ENCODE measurements at places on chromosomes 2 and 18.

DNA sequence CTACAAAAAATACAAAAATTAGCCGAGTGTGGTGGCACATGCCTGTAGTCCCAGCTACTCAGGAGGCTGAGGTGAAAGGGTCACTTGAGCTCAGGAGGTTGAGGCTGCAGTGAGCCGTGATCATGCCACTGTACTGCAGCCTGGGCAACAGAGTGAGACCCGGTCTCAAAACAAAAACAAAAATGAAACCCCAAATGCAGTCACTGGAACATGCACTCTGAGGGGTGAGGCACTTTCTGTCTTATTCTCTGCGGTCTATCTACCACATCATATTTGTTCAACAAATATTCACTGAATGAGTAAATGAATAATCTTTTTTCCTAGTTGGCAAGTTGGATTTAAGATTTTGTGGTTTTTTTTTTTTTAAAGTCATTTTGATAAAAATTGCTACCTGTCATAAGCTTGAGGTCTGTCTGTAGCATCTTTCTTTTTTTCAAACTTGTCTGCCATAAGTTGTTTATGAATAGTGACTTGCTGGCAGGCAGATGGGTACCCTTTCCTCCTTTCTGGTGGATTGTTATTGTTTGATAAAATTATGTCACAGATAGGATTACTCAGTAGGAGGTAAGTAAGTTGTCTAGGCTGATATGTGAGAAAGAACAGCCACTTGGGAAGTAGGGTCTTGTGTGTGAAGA, 11.8 kb downstream of the CHRNA1 start:
- DNase-seq, result no peak

- no peak for DNase-seq
Measured at GRCh38 chr2:17587469-17587868, 47.0 kb downstream of the VSNL1 start.

DNA sequence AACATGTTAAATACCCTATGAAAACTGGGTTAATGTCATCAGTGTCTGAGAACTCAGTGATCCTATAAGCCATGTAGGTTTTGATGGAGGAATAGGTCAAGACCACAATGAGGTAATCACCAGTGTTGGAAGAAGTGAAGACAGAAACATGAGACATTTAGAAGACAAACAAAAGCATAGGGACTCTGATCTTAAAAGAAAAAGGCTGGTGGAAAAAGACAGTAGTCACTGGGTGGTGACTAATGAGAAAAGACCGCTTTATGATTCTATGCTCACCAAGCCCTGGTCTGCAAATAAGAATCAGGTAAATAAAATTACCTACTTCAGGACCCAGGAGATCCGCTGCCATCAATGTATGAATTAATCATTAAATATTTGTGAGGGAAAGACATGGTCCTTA, 271.9 kb downstream of the GPD2 start:
- DNase-seq, result no peak

DNA sequence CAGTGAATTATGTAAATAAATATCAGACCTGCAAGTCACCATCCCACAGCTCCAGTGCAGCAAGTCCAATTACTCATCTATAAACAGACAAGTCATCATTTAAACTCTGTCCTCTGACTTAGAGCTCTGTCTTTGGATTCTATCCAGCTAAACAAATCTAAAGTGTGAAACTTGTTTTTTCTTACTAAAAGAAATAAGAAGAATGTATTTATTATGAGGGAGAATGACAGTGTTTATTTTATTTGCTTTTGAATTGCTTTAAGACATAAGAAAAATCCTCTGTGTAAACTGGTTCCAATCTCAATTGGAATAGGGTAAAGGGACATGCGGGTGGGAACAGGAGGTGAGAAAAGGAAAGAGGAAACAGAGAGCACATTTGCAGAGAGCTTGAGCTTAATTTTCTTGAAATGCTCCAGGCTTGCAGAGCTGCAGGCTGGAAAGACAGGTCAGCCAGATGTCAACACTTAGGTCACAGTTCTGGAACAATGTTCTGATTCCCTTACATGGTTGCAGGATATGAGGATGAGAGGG, 355.8 kb downstream of the MEIS1 start:
- no peak for DNase-seq

DNA sequence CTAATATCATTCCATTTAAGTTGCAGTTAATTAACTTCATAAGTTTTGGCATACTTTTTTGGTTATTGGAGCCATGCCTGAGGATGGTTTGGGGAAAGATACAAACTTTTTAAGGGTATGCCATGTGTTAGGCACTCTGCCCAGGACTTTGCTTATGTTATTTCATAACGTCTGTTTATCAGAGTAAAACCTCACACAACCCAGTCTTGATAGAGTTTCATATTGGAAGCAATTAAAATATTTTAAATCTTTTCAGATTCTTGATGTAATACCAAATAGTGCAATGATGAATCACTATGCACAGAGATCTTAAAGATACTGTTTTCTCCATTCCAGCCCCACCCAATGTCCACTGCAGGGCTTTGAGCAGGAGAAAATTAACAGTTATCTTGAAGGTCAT, 529.1 kb upstream of the HNMT start:
- DNase-seq, result no peak

DNA sequence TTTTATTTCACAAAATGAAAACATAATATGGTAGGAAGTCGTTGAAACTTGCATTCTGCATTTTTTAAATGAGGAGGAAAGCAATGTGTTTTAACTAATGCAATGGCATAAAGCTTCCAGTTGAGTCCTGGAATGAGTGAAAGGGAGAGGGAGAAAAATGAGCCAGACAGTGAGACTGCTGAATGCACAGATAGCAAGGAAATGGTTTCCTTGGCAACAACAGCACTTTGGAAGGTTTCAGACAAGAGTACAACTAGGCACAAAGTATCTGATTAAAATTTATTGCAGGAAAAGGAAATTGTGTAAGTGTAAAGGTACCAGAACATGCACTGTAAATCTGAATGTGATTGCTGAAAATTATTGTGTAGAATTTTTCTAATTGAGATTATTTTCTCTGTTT, 320.1 kb upstream of the KYNU start:
- no peak for DNase-seq

DNA sequence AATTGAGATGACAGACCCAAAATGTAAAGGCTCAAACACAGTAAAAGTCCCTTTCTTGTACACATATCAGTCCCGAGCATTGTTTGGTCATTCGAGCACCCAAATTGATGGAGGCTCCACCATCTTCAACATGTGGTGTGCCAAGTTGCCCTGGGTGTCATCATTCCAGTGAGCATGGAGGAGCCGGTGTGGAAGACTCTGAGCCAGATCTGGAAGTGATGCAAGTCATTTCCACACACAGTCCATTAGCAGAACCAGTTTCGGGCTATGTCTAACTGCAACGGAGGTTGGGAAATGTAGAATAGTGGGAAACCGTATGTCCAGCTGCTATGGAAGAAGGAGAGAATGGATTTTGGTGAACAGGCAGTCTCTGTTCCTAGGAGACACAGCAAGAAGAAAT, 40.9 kb upstream of the BZW1 start:
- DNase-seq, result no peak

DNA sequence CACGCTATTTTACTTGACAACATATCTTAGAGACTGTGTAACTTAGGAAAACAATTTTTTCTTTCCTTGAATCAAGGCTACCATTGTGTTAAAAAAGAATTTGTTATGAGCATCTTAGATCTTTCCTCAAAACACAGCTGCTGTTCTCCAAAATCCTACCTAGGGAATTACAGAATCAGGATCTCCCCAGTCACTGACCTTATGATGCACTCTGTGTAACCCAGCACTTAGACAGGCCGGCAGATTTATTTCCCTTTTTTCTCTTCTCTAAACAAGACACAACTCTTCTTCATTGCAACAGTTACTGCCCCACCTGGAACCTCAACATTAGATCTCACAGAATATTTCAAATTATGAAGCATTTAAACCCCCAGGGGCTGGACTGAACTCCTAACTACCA, 13.5 kb upstream of the C2orf15 start:
- DNase-seq, result no peak

DNA sequence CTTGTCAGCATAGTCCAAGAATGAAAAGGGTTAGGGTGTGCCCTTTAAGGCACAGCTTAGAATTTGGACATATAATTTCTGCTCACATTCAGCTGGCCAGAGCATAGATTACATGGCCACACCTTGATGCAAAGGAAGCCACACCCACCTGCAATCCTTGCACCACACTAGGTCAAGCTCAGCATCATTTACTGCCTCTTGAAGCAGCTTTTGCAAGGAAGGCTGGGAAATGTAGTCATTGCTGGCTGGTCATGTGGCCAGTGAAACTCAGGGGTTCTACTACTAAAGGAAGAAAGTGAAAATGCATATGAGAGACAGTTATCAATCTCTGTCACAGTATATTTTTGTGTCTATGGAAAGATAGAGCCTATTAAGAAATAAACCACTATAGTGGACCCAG, 159.3 kb downstream of the GFPT1 start:
- DNase-seq, result no peak

- peak; percentile 67 for DNase-seq
Measured at GRCh38 chr2:15560988-15561573, at the start of gene NBAS. NBAS (minus strand) TSS chr2:15561334; CDS start chr2:15561304, 30 bp downstream.

GRCh38 chr18:69401226-69401971, 711 bp downstream of the DOK6 start:
- DNase-seq, result no peak

DNA sequence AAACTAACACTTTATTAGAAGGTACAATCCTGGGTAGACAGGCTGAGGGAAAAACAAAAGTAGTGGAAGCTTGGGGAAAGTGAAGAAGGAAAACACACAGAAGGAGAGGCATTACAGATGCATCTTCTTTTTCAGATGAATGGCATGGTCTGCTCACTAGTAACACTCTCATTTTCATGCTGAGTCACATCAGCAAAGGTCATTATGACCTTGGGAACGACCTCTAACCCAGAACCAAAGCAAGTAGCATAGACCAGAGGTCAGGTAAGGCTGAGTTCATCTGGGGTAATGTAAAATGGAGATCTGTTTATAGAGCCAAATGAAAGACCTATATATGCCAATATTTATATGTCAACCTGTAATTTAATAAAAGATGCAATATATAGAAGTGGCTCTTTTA, 294.4 kb upstream of the LRRTM4 start:
- DNase-seq, result no peak

DNA sequence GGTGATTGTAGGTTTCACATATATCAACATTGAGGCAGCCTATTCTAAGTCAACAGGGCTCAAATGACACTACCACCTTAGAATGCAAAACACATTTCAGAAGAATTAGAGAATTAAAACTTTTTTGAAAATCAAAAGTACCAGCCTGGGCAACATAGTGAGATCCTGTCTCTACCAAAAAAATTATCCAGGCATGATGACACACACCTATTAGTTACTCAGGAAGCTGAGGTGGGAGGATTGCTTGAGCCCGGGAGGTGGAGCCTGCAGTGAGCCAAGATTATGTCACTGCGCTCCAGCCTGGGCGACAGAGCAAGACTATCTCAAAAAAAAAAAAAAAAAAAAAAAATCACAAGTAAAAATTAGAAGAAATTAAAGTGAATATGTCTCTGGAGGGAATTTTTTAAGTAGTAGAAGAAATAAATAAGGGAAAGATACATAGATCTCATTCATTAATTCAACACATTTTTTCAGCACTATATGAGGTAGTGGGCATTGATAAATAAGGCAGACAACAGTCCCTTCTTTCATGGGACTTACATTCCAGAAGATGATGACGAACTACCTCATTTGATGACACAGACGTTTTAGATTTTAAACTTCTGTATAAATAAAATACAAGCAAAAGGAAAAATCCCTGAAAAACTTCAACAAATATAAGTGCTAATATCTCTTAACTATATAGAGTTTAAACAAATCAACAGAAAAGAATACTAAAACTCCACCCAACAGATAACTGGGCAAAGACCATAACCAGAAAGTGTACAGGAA, 42.3 kb downstream of the STPG4 start:
- DNase-seq, result no peak

DNA sequence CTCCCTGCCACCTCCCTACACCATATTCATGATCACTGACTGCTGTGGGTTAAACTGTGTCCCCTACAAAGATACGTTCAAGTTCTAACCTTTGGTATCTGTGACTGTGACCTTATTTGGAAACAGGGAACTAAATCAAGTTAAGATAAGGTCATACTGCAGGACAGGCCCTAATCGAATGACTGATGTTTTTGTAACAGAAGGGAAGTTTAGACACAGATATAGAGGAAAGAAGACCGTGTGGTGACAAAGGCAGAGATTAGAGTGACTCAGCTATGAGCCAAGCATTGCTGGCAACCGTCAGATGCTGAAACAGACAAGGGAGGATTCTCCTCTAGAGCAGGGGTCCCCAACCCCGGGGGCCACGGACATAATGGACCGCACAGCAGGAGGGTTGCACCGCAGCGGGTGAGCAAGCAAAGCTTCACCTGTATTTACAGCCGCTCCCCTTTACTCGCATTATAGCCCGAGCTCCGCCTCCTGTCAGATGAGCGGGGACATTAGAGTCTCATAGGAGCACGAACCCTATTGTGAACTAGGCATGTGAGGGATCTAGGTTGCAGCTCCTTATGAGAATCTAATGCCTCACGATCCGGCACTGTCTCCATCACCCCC, 28.9 kb upstream of the RNF152 start:
- DNase-seq, result no peak

DNA sequence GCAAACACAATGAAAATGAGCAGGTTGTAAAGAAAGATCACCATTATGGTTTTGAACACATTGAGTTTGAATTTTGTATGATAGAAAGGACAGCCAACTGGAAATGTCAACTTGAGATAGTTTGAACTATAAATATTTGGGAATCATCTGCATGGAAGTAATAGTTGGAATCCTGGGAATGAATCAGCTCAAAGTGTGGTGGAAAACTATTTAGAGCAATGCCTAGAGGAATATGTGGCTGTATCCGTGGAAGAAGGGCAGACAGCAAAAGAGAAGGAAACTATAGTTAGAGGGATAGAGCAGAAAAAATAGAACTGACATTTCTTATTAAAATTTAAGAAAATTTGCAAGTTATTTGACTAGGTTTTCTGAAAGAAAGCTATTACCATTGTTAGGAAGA, 112.5 kb upstream of the OTX1 start:
- DNase-seq, result no peak

GRCh38 chr2:179049546-179050311, at the start of gene CCDC141:
CCDC141 (minus strand) TSS chr2:179050137; CDS start chr2:179049941, 196 bp downstream.
- peak; percentile 37 for DNase-seq

- no peak for DNase-seq
Measured at GRCh38 chr18:63147973-63148372, 171.6 kb downstream of the BCL2 start.

GRCh38 chr18:6679201-6679600, 50.3 kb upstream of the ARHGAP28 start:
- DNase-seq, result no peak

DNA sequence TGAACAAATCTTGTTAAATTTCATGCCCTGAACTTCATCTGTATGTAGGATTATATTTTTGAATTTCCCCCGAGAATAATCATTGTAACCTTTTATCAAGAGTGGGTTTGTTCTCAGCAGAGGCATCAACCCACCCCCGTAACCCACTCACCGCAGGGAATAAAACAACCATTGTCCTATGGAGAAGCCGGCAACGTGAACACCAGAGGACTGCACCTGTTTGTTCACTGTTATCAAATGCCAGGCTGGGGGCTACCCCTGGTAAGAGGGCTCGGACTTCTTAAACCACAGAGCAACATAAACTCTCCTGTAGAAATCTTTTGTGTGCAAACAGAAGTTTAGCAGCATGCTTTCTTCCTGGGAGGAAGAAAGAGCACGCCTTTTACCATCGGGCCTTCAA, 610.4 kb downstream of the ERBB4 start:
- DNase-seq, result no peak

- DNase-seq, result no peak
Measured at GRCh38 chr2:102979429-102979828, 217.6 kb downstream of the TMEM182 start.
